ENCODE measurements at places on chromosomes 1 and 21.

GRCh38 chr1:92975551-92976232, 14.4 kb upstream of the DIPK1A start:
- no peak for DNase-seq

DNA sequence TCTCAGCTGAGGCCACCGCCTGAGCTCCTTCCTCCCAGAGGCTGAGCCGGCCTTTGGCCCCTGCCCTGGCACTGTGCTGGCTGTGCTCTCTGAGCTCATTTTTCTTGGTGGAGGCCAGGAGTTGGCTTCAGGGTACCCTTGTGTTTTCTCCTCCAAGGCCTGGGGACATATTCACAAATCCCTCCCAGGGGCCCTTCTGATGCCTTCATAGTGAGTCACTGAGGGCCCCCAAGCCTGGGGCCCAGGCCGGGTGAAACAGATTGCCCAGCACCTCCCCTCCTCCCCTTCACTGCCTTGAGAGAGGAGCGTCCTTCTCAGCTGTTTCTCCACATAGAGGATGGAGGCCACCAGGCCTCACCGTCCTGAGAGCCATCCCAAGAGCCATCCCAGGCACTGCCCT, 105.8 kb downstream of the SIK1 start:
- DNase-seq, result no peak

DNA sequence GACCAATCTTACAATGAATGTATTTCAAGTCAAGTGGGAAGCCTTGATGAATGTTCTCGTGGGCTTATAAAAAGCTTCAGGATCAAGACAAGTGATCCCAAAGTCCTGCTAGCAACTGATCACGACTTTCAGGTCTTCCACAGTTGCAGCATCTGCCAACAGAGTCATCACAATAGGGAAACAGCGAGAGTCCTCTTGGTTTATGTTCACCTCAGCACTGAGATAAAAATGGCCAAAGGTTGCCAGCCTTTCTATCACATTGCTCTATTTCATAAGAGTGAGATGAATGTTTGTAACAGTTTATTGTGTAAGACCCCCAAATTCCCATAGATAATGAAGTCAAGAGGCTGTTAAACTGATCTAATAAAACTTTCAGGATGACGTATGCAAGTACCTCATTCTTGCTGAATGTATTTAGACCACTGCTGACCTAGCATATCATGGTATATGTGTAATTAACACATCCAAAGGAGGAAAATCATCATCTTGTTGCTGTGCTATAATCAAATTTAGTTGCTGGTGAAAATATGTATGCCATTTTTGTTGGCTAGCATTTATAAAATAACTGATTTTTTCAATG, 150.6 kb downstream of the TGFBR3 start:
- peak; percentile 22 for DNase-seq

GRCh38 chr1:51326839-51327238, 3.5 kb downstream of the TTC39A start:
- no peak for DNase-seq

DNA sequence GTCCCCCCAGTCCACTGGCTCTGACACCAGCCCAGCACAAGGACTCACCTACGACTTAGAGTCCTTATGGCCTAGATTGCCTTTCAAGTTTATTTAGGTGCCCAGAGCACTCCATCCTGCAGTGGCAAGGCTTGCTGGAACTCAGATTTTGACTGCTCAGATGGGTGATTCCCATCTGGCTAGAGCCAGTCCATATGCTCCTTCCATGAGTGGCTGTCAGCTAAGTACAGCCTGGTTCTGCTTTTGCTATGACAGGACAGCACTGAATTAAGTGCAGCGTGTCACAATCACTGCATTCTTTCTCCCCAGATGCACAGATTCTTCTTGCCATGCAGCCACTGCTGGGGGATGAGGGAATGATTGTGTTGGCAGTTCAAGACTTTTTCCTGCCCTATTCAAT, 43.8 kb downstream of the GPR52 start:
- DNase-seq, result no peak

DNA sequence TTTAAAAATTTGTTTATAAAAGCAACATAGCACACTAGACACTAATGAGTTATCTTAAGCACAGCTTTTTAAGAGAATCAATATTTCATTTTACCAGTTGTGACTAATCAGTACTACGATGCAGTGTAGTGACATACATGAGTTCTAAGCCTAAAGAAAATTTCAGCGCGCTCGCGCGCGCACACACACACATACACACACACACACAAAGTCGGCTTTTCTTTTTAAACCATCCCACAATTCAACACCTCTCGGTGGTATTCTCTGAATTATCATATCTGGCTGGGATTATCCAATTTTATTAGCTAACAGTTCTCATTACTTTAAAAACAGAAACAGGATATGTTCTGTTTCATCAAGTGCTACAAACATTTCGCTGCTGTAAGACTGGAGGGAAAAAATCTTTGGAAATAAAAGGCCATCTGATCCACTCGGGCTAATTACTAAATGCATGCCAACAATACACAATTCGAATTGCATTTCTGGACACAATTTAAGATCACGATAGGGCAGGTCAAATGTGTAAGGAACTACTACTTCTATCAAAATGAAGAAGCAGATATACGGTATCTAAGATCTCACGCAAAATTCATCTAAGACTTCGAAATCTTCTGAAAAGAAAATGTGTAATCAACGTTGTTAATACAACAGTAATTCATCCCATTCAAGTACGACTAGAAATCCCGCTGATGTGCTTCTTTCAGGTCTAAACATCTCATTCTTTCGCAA, 1.2 kb downstream of the TUT4 start:
- peak; percentile 52 for DNase-seq

- peak; percentile 2 for DNase-seq
These were observed 186.8 kb downstream of the APP start for GRCh38 chr21:25983745-25984144.

- no peak for DNase-seq
These were observed 22.8 kb downstream of the S100A6 start for GRCh38 chr1:153513023-153513422.

GRCh38 chr1:174883409-174883808, 116.3 kb upstream of the CACYBP start:
- peak; percentile 43 for DNase-seq

DNA sequence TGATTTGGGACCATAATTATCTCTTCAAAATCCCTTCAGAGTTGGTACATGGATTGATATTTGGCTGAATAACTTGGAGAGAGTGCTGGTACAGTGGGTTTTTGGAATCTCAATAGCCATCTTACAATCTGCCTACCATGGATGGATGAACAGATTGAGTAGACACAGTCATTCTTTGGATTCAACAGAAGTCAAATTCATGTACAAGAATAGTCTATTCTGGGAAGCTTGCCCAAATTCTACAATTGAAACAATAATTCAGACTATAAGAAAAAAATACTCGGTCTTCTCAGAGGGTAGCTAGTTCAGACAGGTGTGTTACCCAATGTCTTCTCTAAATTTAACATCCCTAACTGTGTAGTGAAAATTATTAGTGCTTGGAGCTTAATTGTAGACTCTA, 574.0 kb downstream of the LRRIQ3 start:
- no peak for DNase-seq

DNA sequence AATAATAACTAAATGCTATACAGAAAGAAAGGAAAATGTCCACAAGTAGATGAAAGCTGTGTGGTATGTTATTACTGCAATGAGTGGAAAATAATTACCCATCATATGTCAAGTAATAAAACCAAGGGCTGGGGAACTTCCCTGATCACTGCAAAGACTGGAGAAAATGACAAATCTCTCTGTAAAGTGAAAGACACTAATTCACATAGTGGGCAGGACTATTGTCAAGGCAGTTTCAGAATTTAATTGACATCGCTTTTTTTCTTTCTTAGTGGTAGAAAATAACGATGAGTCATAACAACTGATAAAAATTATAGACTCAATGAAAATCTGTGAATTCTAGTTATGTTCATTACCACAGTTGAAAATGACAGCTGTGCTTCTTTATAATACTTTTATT, 153.7 kb upstream of the ST6GALNAC5 start:
- no peak for DNase-seq

DNA sequence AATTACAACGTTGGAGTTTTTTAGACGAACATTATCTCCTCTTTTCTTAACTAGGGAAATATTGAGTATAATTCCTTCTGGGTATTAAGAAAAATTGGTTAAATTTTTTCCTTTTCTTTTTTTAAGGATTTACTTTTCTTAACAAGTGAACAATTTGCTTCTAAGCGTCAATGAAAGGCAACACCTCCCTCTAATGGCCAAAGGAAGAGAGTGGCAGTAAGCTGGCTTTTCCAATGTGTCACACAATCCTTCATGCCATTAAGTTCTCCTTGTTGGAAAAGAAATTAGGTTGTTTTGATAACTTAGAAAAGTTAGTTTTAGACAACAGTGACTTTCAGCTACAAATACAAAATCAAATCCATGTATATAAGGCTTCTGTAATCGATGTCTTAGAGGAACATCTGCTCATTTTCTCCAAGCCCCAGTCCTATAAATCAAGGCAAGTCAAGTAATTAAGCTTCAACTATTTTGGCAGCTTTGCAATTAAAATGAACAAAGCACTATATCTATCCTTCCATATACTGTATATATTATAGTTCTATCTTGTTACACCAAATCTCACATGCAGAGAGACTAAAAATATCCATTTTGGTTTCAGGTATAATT, 62.8 kb downstream of the EDEM3 start:
- peak; percentile 70 for DNase-seq

DNA sequence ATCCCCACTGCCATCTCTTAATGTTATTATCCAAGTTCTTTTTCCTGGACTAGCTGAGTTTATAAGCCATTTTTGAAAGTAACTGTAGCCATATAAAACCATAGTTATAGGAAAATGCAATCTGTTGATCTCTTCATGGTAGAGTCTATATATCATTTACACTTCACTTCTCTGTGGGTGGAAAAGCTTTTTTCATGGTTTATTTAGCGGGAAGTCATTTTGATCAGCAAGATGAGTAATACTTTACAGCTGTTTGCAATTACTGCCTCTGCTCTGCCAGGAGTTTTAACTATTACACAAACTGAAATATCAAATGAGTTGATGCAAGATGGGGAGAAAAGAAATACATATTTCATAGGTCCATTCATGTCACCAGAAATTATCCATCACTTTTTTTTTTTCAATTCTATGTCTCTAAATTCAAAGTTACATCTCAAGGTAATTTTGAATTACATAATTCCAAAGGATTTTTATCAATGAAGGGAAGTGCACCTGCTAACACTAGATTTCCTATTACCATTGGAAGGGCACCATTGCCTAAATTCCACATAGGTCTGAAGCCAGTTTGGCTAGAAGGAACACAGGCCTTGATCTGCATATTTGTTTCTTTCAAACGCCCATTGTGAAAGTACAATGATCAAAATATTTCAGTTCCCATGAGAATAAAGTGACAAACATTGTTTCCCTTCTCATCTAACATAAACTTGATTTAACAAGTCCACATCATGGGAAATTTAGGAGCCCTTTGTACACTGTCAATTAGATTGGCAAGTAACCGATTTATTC, 296.7 kb downstream of the ZNF326 start:
- DNase-seq, result no peak

- DNase-seq, result no peak
These were observed 9.5 kb downstream of the EDEM3 start for GRCh38 chr1:184745110-184745509.

DNA sequence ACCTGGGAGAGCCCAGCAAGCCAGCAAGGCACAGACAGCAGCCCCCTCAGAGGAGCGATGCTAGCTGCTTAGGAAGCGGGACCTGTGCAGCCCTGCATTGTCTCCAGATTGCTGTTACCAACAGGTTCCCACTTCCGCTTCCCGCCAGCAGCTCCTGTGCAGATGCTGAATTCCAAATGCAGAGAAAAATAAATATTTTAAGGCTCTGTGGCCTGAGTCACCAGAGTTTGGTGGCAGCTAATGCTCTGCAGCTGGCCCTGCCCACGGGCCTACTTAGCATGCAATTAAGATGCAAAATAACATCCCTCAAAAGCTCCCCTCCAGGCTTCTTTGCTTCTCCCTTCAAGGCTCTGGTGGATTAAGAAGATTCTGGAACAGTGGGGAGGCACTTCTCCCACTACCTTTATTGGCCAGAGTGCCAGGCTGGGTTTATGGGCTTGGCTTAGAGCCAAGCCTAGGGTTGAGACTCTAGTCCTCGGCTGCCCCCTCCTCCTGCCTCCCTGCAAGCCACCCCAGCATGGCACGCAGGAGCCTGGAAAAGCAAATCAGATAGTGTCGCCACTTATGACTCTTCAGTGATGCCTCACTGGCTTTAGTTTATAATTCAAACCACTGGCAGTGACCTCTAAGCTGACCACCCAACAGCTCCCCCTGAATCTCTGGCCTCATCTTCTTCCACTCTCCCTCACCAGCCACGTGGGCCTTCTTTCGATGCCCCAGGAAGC, 207.1 kb upstream of the ZC3H12A start:
- DNase-seq, result no peak

DNA sequence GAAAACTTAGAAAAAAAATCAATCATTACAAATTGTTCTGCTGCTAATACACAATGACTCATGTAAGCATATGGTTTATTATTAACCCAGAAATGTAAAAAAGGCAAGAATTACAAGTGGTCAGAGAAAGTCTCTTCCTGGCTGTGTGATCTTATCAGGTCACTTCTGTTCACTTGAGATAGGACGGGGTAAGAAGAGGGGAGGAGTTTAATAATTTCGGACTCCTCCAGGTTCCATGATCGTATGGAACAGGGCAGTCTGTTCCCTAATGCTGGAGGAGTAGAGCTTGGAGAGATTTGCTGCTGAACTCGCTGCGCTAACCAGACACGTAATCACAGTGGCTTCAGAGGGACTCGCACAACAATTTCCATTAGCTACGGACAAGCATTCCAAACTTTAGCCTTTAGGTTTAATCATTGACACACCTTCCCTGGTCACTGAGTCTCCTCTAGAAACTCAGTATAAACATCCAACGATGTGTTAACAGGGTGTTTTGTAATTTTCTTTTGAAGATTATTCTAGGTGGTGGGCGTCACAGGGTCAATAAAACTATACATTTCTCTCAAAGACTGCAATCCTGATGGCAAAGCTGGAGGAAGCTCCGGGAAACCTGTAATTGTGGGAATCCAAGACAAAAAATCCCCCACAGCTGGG, 1.3 kb downstream of the CRYZ start:
- DNase-seq, result peak; percentile 54

GRCh38 chr1:202701200-202701599, 9.1 kb downstream of the SYT2 start:
- DNase-seq, result no peak

DNA sequence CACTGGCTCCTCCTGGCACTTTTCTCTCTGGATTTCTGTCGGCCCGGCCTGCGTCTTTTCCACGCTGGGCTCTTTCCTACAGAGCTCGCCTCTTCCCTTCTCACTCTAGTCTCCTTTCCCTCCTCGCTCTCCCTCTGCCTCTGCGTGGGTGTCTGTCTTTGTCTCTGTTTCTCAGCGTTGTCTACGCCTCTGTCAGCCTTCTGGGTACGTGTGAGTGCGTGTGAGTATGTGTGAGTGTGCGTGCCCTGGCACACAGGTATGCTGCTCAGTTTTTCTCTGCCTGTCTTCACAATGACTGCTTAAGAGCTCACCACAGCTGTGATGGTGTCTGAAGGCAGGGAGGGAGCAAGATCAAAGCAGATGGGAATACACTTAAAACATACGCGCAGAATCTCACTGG, 77.7 kb downstream of the KIRREL1 start:
- DNase-seq, result no peak
